ENCODE measurements at places on chromosomes 6 and 20.

- no peak for DNase-seq
Measured at GRCh38 chr6:5205877-5206850, 54.6 kb downstream of the LYRM4 start.

GRCh38 chr20:37356387-37356786 lies 10.4 kb downstream of the SRC start:
- no peak for DNase-seq

- DNase-seq = no peak
Measured at GRCh38 chr20:8330319-8330784, 198.3 kb downstream of the PLCB1 start.

DNA sequence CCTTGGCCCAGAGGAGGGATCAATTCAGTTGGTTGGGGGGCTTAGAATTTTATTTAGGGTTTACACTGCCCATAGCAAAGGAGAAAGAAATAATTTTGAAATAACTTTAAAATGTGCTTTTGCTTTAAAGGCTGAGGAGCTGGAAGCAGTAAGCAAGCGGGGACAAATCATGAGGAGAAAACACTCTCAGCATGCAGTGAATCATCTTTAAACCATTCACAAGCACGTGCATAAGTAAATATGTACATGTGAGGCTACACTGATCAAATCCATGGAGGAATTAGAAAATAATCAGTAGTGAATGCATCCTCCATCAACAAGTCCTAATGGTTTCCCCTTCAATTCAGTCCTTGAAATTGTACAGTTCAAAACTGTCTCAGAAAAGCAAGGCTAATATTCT lies 181.0 kb downstream of the MTFR2 start:
- DNase-seq = no peak

DNA sequence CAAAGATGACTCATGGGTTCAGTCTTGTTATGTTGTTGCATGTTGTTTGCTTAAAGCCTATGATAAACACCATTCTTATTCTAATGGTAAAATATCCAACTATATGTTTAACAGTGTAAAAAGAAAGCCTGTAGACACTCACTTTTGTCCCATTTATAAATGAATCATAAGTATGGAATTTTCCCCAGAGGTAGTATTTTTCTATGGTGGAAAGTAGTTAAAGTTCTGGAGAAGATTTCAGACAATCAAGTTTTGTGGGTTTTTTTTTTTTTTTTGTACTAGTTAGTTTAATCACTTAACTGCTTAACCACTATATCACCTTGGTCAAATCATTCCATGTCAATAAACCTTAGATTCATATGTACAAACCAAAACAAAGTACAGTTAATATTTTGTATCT lies 35.8 kb downstream of the PTCHD4 start:
- DNase-seq = no peak

- no peak for DNase-seq
Measured at GRCh38 chr6:143215363-143215762, 154.7 kb downstream of the AIG1 start.

DNA sequence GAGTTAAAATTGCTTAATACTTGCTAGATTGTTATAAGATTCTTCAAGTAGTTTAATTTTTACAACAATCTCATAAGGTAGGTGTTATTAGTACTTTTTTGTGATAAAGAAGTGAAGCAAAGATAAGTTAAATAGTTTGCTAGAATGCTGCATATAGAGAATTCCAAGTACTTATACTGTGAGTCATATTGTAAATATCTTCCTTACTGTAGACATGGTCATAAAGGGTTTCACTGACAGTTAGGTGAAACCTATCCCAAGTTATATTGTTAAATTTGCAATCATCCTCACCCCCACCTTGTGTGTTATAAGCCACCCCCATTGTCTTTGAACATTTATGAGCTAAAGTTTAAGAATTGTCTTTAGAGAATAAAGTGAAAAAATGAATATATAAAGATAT lies 142.0 kb downstream of the FAM83B start:
- DNase-seq = no peak

DNA sequence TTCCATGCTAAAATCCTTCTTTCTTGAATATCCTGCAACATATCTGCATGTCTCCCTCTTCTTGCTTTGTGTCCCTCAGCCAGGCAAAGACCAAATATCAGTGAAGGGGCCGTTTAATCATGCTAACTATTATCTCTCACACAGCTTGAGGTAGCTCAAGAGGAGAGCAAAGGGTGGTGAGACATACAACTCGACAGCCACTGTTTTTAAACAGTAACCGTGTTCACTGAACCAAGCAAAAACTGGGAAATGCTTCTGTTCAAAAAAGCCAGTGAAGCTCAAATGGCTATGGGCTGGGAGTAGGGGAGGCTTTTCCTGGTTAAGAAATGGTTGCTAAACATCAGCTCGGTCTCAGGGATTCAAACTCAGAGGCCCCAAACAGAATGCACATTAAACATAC lies 83.4 kb downstream of the MAP7 start:
- DNase-seq = no peak

DNA sequence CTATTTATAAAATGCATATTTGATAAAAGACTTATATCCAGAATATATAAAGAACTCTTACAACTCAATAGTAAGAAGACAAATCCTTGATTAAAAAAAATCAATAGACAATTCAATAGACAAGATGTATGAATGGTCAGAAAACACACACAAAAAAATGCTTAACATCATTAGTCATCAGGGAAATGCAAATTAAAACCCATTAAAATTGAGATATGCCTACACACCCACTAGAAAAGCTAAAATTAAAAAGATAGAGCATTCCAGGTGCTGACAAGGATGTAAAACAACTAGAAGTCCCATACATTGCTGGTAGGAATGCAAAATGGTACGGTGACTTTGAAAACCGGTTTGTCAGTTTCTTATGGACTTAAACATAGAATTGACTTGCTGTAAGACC lies 127.1 kb downstream of the TFAP2B start:
- DNase-seq = no peak

GRCh38 chr6:29685718-29686326 lies 4.9 kb upstream of the ZFP57 start:
- DNase-seq = no peak

DNA sequence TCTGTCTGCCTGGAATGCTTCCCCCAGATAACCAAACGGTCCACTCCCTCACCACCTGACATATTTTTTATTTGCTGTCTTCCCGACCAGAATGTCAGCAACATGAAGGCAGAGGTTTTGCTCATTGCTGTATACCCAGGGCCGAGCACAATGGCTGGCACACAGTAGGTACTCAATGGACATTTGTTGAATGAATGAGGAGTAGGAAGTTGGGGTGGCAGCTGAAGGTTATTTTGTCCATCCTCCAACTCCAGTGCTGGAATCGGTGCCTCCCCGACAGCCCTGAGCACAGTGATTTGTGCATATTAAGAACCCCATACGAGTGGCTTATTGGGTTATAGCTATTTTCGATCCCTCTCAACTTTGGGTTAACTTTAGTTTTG lies 10.3 kb downstream of the DUSP15 start:
- no peak for DNase-seq

DNA sequence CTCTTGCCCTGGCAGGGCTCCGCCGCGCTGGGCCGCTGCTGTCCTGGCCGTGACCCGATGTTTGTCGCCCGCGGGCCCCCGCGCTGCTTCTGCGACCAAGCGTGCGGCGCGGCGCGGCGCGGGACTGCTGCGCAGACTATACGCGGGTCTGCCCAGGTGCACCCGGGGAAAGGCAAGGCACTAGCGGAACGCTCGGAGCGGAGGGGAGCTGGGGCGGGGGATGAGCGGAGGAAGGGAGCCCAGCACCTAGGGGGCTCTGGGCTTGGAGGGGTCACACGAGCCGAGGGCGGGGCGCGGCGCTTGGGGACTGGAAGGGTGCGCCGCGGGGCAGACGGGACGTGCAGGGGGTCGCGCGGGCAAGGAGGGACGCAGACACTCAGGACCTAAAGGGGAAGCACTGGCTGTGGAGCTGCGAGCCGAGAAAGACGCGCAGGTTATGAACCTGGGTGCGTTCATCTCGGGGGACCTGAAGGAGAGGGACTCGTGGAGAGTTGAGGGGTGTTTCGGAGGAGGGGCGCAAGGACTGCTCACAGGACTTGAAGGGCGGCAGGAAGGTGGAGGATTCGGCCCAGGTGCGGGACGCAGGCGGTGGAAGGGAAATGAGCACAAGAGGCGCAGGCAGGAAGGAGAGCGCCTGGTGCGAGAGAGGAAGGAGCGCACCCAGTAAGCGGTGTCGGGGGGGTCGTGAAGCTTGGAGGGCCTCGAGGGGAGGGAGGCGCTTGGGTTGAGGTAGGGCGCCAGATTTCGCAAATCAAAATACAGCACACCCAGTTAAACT lies 40.8 kb upstream of the ZNFX1 start:
- peak; percentile 41 for DNase-seq

DNA sequence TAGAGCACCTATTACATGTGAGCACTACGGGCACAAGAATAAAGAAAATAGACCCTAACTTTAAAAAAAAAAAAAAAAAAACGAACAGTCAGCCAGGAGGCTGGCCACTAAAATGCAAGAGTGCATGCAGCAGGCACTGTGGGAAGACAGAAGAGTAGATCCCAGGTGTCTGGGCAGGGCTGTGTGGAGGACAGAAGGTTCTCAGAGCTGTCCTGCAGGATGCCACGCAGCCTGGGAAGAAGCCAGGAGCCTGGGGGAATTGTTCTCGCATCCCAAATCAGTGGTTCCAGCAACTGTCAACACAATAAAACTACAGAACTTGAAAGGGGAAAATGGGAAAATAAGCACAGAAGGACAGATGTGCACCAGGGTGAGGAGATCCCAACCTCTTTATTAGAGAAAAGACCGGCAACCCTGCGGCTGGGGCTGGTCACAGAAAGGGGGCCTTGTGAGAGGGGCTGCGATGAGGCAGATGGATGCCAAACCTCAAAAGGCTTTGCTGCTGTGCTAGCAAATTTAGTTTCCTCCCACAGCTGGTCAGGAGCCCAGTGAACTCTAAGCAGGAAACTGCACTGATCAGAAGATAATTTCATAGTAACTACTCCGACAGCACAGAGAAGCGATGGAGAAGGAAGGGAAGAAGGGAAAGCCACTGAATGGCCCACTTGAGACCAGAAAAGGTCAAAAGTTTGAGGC lies 30.9 kb downstream of the MAP3K5 start:
- peak; percentile 47 for DNase-seq
